Head of caudate nucleus (tissue), 42 donors: ENCODE measurements at places on chromosomes 6 and 20.
A peak's percentile ranks its signal among the peaks of the same experiment; 100 is the strongest.

GRCh38 chr20:43017241-43018030 lies 172.3 kb downstream of the PTPRT start:
- DNase-seq = no peak

DNA sequence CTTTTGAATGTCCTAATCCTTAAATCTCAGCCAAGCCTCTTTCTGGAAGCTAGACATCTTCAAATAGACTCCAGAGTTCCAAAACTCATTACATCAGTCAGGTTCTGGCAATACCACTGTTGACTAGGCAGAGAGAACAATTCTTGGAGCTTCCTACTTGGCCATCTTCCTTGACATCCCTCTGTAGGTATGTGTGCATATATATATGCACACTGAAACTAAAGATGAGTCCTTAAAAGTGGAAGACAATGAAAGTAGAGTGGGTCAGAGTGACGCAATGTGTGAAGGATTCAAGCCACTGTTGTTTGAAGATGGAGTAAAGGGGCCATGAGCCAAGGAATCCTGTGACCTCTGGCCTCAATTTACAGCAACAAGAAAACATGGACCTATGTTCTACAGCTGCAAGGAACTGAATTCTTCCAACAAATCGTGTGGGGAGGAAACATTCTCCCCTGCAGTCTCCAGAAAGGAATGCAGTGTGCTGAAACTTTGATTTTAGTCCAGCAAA lies 18.7 kb upstream of the DUSP22 start:
- no peak for DNase-seq

DNA sequence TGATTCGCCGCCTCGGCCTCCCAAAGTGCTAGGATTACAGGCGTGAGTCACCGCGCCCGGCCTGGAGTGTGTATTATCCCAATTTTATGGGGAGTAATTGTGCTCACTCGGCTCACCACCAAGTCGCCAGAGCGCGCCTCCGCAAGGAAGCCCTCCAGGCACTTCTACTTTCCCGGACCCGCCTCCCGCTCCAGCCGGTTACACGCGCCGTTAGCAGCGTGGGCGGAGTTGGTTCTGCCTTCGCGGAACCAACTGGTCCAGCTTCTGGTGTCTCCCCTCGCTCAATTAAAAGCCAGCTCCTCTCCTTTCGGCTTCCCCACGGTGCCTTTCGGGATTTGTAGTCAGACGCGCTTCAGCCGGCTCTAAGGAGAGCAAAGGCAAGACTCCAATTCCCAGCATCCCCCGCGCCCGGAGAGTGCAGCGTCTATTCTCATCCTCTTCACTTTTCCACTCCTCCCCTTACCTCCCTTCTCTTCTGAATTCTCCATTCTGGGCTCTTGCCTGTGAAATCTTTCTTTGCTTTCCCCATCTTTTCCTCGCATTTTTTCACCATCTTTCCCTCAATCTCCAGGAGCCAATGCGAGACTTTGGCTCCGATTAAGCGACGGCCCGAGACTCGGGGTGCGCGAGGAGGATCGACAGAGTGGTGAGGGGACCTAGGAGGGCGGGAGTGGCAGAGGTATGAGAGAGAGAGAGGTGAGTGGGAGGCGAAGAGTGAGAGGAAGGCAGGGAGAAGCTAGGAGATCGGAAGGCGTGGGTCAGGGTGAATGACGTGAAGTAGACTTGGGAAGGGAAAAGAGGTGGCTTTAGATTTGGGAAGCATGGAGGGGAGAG lies at the start of gene GTF2H4:
GTF2H4 (plus strand) TSS at position 450 of the 834 bp plus-strand sequence.
- DNase-seq = peak; percentile 98

DNA sequence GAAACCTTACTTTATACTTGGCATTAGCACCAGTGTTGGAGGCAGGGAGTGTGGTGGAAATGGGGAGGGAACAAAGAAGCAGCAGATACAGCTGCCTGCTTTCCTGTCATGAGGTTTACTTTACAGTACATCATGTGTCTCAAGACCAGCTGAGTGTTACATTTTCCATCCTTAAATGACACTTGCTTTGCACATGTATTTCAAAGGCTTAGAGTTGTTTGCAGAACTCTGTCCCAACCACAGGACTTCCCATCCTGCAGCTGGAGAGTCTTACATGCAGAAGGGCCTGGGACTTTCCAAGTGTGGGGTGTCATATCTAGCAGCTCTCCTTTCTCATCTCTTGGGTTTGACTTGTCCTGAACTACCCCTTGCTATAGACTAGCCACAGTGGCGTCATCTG lies 395.9 kb downstream of the DHX35 start:
- DNase-seq = no peak

DNA sequence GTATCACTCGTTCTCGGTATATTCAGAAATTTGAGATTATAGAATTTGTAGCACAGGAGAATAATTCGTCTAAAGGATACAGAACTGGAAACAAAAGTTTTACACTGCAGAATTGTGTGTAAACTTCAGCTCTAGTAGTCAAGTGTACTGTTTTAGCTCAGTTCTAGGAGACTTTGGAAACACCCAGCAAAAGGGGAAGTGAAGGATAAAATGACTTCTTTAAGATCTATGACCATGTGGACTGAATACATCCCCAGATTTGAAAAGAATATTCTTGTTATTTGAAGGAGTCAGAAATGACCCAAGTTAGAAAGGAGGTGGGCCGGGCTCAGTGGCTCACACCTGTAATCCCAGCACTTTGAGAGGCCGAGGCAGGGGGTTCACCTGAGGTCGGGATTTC lies 174.0 kb upstream of the FOXQ1 start:
- no peak for DNase-seq

DNA sequence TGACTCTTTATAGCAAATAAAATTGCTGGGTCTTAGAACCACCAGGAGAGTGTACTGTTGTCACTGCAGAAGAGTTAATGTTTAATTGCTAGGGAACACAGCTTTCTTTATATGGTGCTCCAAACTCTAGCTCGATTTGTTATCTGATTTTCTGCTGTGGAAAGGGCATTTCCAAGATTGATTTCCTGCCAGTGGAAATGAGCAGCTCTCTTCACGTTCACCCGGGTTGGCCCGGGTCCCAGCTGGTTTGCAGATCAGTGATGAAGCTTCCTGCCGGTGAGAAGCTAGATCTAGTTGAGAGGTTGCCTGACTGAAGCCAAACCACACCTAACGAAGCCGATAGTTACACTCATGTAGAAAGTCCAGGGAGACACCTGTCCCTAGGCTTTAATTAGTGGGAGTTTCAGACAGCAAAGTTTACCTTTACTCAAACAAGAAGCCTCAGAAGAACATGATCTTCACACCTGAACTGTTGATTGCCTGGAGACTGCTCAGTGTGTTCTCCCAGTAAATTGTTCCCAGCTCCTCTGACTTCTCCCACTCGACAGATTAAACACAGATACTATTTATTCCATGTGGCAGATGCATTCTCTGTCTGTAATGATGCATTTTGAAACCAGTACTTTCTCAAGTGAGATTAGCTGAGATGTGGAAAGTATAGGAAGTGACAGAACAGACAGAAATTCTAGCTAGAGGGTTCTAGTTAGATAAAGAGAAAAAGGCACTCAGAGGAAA lies 27.8 kb downstream of the PAQR8 start:
- DNase-seq = no peak

DNA sequence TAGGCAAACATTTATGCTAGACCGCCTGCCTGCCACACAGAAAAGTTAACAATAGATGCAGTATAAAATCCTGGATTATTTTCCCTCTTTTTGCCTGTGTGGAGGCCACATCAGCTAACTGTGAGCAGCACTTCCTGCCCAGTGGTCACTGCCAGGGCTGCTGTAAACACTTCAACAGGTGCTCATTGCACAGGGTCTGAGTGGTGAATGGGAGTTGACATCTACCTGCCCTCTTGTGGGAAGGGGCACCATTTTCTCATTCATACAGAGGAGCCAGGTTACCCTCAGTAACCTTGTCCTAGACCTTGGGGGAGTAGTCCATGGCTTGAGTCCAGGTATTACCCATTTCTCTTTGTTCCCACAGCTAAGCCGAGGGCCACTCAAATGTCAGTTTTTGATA lies 235.3 kb downstream of the TMEM242 start:
- DNase-seq = no peak

GRCh38 chr6:134097114-134097707 lies 44.8 kb upstream of the SLC2A12 start:
- DNase-seq = peak; percentile 68

- DNase-seq = no peak
Observed at GRCh38 chr20:19922716-19923115, 94.4 kb upstream of the NAA20 start.

GRCh38 chr6:156777577-156778453 lies 637 bp downstream of the ARID1B start:
- peak; percentile 57 for DNase-seq

- DNase-seq = peak; percentile 51
Observed at GRCh38 chr6:89689732-89690131, 51.2 kb upstream of the LYRM2 start.

DNA sequence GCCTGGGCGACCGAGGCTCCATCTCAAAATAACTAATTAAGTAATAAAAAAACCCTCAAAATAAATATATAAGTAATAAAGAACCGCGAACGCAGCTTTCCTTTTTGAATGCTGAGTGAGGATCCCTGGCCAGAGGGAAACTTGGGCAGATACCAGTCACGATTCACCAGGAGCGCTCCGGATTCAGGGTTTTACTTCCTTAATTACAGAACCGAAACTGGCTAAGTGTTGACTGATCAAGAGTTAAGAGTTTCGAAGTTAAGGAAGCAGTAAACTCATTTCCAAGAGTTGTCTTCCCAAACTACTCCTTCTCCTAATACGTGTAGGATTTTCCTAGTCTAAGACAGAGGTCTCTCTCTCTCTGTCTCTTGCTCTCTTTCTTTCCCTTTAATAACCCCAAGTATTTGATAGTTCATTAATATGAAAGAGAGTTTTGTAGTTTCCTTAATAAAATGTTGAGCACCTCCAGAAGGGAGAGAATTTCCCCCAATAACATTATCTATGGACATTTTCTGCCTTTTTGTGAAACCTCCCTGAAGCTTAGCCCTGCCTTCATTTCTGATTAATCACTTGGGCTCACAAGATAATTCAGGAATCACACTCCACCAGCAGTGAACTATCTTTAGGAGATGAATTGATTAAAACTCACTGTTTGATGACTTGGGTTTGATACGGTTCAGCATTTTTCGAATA lies 61.4 kb upstream of the ZNF217 start:
- DNase-seq = no peak

- no peak for DNase-seq
Observed at GRCh38 chr6:75952128-75952527, 120.3 kb downstream of the IMPG1 start.

DNA sequence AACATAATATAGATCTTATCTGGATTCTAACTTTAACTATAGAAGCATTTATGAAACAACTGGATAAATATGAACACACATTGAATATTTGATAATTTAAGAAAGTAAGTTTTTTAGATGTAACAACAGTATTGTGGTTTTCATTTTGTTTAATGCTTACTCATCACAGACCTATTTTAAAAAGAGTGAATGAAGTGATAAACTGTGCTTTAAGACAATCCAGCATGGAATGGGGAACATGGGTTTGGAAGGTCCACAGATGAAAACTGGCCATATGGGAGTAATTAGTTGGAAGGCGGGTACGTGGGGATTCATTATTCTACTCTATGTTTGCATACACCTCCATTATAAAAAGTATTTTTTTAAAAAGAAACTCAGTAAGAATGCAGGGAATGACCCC lies 21.2 kb downstream of the EPB41L2 start:
- no peak for DNase-seq

DNA sequence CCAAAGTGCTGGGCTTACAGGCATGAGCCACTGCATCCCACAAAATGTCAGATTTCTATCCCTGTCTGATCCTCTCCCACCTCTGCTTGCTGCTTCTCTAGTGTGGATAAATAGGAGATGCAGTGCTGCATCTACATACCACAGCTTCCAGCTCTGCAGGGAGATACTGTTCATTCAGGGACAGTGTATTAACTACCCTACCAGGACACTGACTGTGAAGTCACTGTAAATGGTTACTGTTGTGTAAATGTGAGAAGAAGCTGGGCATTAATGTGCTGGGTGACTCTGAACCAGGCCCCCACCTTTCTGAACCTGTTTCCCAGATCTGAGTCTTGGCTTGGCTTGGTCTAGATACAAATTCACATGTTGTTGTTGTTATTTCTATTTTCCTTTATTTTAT lies 488.6 kb upstream of the SULF2 start:
- no peak for DNase-seq

- DNase-seq = no peak
Observed at GRCh38 chr6:138203315-138203714, 15.0 kb downstream of the PBOV1 start.

- DNase-seq = peak; percentile 20
Observed at GRCh38 chr6:159754959-159755914, 6.6 kb upstream of the ACAT2 start.

DNA sequence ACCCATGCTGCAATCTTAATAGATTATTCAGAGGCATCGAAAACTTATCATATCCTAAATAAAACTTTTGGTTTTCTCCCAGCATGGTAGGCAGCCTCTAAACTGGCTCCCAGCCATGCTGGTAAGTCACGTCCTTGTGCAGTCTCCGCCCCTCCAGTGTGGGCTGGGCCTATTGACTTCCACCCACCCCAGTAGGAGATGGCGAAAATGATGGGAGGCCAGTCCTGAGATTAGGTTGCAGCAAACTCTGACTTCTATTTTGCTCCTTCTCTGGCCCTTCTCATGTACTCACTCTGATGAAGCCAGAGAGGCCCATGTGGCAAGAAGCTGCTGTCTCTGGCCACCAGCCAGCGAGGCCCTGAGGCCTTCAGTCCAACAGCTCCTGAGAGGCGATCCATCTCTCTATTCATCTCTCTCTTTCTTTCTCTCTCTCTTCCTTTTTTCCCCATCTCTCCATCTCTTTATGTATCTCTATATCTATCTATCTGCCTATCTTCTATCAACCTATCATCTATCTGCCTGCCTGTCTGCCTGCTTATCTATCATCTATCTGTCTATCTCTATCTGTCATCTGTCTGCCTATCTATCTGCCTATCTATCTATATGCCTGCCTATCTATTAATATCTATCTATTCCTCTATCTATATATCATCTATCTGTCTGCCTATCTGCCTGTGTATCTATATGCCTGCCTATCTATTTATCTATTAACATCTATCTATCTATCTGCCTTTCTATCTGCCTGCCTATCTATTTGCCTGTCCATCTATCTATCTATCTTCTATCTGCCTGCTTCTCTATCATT lies 52.7 kb upstream of the STX16 start:
- no peak for DNase-seq

- DNase-seq = no peak
Observed at GRCh38 chr6:71383901-71384489, 95.4 kb downstream of the OGFRL1 start.

DNA sequence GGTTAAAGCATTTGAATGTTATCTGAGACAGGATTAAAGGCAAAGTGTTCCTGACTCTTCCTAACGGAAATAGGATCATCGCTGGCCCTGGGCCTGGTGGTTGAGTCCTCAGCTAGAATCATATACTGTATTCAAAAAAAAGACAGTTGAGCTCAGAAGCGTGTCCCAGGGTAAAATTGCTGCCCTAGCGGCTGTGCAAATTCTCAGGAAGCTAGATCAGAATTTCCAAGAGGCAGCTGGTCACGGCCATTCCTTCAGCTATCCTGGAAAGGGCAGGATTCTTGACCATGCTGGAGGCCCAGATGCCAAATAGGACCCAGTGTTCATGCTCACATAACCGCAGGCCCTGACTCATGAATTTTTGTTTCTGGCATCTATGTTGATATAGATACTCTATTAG lies 67.4 kb downstream of the STMND1 start:
- DNase-seq = no peak

- DNase-seq = no peak
Observed at GRCh38 chr6:41633056-41633634, 5.1 kb upstream of the MDFI start.
